ENCODE measurements at places on chromosomes 12 and 14.

DNA sequence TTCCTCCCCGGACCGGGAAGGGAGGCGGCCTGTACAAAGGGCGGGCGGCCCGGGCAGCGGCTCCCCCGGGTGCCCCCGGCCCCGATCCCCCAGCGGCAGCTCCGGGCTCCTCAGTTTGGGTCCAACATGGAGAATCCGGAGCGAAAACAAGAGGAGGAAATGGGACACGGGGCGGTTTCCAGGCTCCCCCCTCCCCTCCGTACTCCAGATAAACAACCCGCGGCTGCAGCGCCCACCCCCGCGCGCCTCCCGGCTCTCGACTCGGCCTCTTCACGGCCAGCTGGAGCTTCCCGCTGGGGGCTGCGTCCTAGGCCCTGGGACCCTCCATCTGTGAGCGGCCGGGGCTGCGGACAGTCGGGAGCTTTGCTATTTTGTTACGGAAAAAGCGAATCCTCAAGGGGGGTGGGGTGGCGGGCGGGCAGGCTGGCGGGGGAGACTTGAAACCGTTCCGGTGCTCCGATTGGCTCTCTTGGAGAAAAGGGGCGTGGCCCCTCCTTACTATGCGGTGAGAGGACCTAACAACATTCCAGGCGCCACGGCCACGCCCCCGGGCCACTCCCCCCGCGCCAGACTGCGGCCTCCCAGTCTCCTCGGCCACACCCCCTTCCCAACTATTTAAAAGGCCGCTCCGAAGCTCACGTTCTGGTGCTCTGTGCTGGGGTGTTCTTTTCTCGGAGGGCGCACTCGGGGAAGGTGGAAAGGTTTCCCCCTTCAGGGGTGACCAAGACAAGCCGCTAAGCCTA, at the start of gene CTDSP2:
TSS of gene CTDSP2 (minus strand) at position 153 of the 743 bp plus-strand sequence. CDS start 294 bp downstream, outside the sequence.
- DNase-seq, result peak; percentile 97

DNA sequence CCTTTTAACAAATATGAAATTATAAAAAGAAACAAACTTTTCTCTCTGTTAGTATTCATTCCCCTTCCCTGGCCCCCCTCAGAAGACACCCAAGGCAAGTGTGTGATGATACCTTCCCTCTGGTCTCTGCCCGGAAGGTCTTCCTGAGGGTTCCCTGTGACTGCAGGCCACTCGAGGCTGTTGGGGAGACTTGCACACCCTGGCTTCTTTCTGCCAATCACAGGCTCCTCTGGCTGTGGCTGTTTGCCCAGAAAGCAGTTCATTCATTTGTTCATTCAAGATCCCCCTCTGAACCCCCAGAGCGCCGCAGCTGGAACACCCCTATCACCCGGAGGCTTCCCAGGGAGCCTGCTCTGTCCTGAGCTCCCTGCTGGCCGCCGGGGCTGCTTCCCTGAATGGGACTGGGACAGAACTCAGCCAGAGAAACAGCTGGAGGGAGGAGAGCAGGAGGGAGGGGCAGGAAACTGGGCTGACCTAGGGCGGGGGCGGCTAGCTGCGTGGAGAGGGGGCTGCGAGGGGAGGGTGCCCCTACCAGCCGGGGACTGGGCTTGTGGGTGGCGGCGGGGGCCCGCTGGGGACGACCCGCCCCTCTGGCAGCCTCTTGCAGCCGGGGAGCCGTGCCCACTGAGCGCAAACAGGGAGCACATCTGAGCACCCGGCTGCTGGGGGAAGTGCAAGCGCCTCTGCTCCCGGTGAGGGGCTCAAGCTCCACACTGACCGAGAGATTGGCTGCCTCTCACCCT, at the start of gene CMKLR1:
TSS of gene CMKLR1 (minus strand) at position 397 of the 743 bp plus-strand sequence. CDS start 45,720 bp downstream, outside the sequence.
- no peak for DNase-seq

GRCh38 chr12:42976620-42977019, 387.1 kb upstream of the PRICKLE1 start:
- no peak for DNase-seq

DNA sequence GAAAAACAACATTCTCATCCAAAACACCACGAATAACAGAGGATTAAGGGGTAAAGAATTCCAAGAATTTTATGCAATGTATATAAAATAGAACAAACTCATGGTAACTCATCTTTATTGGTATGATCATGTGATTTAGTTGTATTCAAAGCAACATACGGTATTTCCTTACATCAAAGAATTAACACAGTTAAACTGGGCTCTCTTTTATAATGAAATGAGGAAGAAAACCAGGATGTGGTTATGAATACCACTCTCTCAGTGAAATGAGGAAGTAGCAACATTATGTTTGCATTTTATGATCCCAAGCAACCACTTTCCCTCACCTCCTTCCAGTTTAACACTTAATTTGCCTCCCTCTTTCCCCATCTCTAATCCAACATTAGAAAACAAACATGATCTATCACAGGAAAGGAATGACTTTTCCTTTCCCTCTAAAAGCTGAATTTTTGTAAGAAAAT, 22.9 kb downstream of the SPTLC2 start:
- DNase-seq, result no peak

GRCh38 chr12:96198965-96199364, 4.8 kb downstream of the ELK3 start:
- peak; percentile 71 for DNase-seq

- no peak for DNase-seq
Measured at GRCh38 chr12:123142921-123143735, 7.8 kb downstream of the PITPNM2 start.

GRCh38 chr12:92615703-92616102, 87.1 kb upstream of the PLEKHG7 start:
- no peak for DNase-seq

GRCh38 chr14:91956616-91957015, 9.1 kb upstream of the FBLN5 start:
- DNase-seq, result no peak

DNA sequence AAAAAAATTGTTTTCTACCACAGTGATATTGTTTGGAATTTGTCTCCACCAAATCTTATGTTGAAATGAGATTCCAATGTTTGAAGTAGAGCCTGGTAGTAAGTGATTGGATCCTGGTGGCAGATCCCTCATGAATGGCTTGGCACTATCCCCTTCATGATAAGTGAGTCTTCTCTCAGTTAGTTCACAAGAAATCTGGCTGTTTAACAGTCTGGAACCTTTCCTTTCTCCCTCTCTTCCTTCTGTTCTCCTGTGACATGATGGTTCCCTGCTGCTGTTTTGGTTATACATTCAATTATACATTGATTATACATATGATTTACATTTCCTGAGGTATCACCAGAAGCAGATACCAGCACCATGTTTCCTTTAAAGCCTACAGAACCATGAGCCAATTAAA, 442.2 kb downstream of the SLC6A15 start:
- no peak for DNase-seq

GRCh38 chr12:16331998-16332397, 15.4 kb upstream of the MGST1 start:
- DNase-seq, result no peak

GRCh38 chr12:124847113-124848074, 16.3 kb downstream of the SCARB1 start:
- no peak for DNase-seq

GRCh38 chr12:113831016-113831415, 135.1 kb downstream of the RBM19 start:
- peak; percentile 75 for DNase-seq

- DNase-seq, result no peak
Measured at GRCh38 chr12:31867292-31867691, 91.9 kb upstream of the RESF1 start.

- no peak for DNase-seq
Measured at GRCh38 chr12:49304161-49304560, 9.2 kb downstream of the PRPH start.

GRCh38 chr14:105314287-105315200, at the start of gene PACS2:
TSS of gene PACS2 (plus strand) at chr14:105314748. CDS start at chr14:105314919, 171 bp downstream.
- DNase-seq, result peak; percentile 57

DNA sequence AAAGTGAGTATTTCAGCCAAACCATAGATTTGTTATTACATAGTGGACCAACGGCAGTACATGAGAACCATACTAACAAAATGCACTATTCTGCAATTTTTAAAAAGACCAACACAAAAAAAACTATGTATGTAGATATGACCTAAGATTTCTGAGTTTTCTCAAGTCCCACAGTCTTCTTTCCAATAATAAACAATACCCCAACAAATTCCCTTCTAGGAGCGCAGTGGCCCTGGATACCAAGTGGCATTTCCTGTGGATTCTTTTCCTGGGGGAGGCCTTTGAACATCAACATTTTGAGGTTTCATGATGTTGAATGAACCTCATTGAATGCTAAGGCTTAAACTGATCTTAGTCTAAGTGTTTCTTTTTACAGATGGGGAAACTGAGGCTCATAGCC, 210.5 kb downstream of the BCAT1 start:
- no peak for DNase-seq

GRCh38 chr14:94058128-94058673, 22.8 kb downstream of the DDX24 start:
- no peak for DNase-seq

DNA sequence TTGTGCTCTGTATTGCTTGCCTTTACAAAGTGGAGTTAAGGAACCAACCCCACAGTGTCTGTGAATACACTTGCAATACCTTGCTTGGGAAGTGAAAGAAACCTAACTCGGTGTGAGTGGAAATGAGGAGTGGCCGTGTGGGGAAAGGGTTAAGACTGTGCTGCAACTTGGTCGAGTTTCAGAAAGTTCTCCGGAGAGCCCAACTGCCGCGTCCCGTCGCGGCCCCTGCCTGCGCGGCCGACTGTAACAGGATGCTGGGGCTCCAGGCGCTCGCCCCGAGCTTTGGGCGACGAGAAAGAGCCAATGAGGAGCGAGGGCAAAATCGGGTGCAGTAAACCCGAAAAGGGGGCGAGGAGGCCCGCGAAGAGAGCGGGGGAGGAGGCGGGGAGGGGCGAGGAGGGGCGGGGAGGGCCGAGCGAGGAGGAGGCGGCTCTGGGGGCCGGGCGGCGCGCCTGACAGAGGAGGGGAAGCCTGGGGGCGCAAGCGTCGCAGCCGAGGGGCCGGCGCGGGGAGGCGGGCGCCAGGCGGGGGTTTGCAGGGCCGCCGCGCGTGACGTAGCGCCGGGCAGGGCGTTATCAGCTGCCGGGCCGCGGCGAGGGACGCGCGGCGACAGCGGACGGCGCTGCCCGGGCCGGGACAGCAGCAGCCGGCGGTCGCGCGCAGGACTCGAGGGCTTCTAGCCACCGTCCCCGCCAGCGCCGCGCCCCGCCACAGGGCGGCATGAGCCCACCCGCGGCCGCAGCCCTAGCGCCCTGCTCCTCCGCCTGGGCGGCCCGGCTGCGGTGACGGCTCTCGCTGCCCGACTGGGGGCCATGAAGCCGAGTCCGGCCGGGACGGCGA, at the start of gene DACT1:
TSS of gene DACT1 (plus strand) at position 572 of the 840 bp plus-strand sequence. CDS start at position 813, 241 bp downstream.
- peak; percentile 56 for DNase-seq

GRCh38 chr14:101917413-101918017, 46.9 kb upstream of the DYNC1H1 start:
- DNase-seq, result no peak

- no peak for DNase-seq
Measured at GRCh38 chr14:101891471-101891870, 72.9 kb upstream of the DYNC1H1 start.

DNA sequence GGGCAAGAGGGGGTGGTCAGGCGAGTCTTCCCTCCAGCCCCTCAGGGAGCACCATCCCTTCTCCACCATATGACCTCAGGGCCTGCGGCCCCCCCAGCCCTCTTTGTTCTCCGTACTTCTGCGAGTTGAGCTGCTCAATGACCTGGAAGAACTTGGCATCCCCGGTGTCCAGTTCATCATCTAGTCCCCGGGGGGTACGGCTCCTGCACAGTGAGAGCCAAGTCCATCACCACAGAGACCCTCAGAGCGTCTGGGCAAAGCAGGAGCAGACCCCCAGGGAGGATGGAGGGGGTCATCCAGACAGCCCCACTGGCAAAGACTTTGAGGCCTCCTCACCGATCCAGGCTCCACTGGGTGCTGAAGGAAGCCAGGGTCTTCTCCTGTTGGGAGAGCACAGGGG, 8.9 kb downstream of the ADCY4 start:
- no peak for DNase-seq

DNA sequence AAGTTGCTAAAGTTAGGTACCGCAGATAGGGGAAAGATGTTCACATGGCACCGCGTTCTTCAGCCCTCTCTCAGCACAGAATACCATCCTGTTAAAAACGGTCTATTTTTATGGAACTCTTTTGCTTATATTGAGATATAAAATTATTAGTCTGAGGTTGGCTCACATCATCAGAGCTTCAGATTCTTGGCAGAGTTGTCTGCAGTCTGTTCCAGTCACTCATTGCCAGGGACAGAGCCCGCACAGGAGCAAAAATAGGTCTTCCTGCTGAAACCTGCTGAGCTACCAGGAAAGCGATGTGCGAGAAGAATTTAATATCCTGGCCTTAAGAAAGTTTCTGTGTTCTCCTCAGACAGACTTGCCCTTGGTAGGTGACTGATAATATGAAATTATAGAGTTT, 249.8 kb downstream of the VRK1 start:
- no peak for DNase-seq

- no peak for DNase-seq
Measured at GRCh38 chr12:43277651-43278540, 274.1 kb downstream of the ADAMTS20 start.

DNA sequence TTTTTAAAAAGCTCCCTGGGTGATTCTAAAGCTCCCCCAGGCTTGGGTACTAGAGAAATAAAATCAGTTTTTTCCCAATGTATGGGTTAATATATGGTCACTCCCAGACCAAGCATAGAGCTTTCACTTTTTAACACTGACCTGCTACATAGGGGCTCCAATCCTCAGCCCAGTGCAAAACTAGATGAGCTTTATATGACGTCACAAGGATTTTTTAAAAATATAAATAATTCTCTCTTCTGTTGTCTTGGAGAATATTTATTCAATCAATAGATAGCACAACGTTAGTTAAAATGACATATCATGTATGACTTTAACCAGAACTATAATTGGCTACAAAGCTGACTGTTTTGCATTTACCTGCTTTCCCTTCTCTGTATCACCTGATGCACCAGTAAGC, 137.9 kb upstream of the TMCC3 start:
- no peak for DNase-seq

- DNase-seq, result no peak
Measured at GRCh38 chr12:7750350-7750749, 3.2 kb upstream of the CLEC4C start.

DNA sequence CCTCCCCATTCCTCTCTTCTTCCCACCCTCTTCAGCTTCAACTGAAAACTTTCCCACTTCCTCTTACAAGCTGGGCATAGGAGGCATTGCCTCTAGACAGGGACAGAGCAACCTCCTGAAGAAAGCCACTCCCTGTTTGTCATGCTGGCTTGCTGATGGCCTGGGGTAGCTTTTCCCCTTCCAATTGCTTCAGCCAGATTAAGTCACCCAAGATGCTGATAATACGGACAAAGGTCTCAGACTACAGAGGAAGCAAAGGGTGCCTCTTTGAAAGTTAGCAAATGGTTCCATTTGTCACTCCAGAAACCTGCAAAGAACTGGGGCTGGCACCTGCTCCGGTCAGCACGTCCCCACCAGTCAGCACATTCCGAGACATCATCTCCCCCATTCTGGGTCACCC, 6.0 kb downstream of the KRT2 start:
- DNase-seq, result no peak

- peak; percentile 63 for DNase-seq
Measured at GRCh38 chr12:57152639-57153038, 5.2 kb upstream of the LRP1-AS start.

DNA sequence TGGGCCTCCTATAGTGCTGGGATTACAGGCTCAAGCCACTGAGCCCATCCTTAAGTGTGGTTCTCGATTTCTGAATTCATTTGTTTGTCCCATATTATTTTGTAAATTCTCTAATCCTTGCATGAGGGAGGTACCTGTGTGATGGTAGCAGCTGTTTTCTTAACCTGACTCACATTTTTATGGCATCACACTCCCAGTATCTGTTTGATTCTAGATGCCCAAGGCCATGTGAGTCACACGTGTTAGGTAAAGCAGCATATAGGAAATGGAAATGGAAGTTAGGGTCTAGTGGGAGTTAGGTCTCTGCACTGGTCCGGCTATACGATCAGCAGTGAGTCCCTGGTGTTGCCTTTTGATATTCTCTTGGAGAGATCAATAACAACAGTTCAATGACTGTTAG, 198.1 kb downstream of the ERC1 start:
- no peak for DNase-seq

Data from astrocyte of the cerebellum (primary cell).